ENCODE measurements at places on chromosomes 2 and 18. TPM values are rescaled to one million over a fixed set of nuclear protein-coding genes. Genes with fewer than 3 reads are reported as not detected.

- DNase-seq, result no peak
Observed at GRCh38 chr18:8601277-8602032, 7.8 kb upstream of the RAB12 start.

- DNase-seq, result no peak
Observed at GRCh38 chr2:161703863-161704262, 79.6 kb downstream of the SLC4A10 start.

The UGT1A10 gene
- not detected for total RNA-seq

- DNase-seq, result no peak
Observed at GRCh38 chr2:217261452-217261851, 401.6 kb upstream of the TNP1 start.

GRCh38 chr18:27636576-27637085 lies 451.5 kb upstream of the CHST9 start:
- DNase-seq, result no peak

DNA sequence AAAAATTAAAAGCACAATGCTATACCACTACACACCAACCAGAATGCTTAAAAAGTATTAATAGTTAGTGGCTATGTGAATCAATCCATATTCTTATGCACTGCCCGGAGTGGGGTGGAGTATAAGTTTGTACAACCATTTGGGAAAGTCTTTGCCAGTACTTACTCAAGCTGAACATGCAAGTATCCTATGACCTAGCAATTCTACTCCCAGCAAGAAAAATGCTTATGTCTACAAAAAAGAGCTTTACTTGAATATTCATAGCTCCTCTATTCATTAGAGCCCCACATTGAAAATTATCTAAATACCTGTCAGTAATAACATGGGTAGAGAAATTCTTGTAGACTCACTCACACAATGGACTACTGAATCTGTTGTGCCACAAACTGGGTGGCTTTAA lies 21.4 kb upstream of the CNOT11 start:
- no peak for DNase-seq

DNA sequence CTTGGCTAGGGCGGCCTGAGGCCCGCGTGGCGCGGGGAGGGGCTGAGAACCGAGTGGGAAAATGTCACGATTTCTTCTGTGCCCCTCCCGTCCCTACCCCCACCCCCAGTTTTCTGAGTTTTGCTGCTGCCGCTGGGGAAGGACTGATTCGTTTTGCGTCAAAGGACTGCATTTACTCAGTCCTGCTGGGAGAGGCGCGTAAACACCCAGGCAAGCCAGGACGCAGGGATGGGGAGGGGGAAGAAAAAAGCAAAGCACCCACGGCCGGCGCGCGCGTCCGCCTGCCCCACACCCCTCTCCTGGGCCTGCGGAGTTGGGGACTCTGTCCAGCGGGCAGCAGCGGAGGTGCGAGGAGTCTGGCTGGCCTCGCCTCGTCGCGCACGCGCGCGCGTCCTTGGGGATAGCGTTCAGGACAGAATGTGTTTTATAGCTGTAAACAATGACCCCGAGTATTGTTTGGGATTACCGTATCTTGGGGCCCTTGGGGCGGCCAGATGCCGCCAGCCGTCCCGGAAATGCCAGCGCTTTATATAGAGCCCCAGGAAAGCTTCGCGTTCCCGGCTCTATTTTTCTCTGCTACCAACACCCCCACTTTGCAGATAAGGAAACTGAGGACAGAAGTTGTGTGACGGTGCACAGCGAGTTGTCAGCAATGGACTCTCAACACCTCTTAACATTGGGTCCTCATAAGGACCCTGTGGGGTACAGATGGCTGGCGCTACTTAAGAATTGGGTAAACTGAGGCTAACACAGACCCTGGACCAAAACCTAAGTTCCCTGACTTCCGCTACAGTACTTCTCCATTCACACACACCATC lies 1.7 kb upstream of the FOSL2 start:
- no peak for DNase-seq

- peak; percentile 71 for DNase-seq
Observed at GRCh38 chr2:73291093-73291460, 2.3 kb downstream of the EGR4 start.

- no peak for DNase-seq
Observed at GRCh38 chr2:40540026-40540425, 88.1 kb upstream of the SLC8A1 start.

The CKAP2L gene
- total RNA-seq, result 30.5 TPM

The DHRS9 gene
- not detected for total RNA-seq

The MRO gene
- total RNA-seq, result not detected

Measured in activated CD8-positive, alpha-beta T cell treated with anti-CD3 and anti-CD28 coated beads for 36 hours (primary cell).